ENCODE measurements at places on chromosomes 13 and 19. TPM values are rescaled to one million over a fixed set of nuclear protein-coding genes. Genes with fewer than 3 reads are reported as not detected.

The BRME1 gene
- 3.5 TPM for polyA plus RNA-seq

The CCDC169 gene
- polyA plus RNA-seq, result not detected

The ZNF91 gene
- polyA plus RNA-seq, result 48.1 TPM

The SLITRK6 gene
- not detected for polyA plus RNA-seq

The CSNK1G2 gene
- 58.2 TPM for polyA plus RNA-seq

The KCTD12 gene
- 0.07 TPM for polyA plus RNA-seq

The ERICH4 gene
- not detected for polyA plus RNA-seq

The DNASE2 gene
- 61.6 TPM for polyA plus RNA-seq

The TNFSF11 gene
- 0.29 TPM for polyA plus RNA-seq

The PSG6 gene
- polyA plus RNA-seq, result not detected

The SWSAP1 gene
- polyA plus RNA-seq, result 7.0 TPM

The ONECUT3 gene
- not detected for polyA plus RNA-seq

The FBXO46 gene
- polyA plus RNA-seq, result 21.1 TPM

The GPR12 gene
- polyA plus RNA-seq, result not detected

The CD209 gene
- not detected for polyA plus RNA-seq

The KLK12 gene
- not detected for polyA plus RNA-seq

The PLIN4 gene
- polyA plus RNA-seq, result 0.15 TPM

The ALDH16A1 gene
- polyA plus RNA-seq, result 32.5 TPM

The VAV1 gene
- 28.4 TPM for polyA plus RNA-seq

The CYP2F1 gene
- polyA plus RNA-seq, result not detected

The ZNF285 gene
- polyA plus RNA-seq, result 1.4 TPM

The CYP4F2 gene
- not detected for polyA plus RNA-seq

The ALOX5AP gene
- 335 TPM for polyA plus RNA-seq

The MICOS13 gene
- 117 TPM for polyA plus RNA-seq

The ENOX1 gene
- polyA plus RNA-seq, result not detected

The CGB7 gene
- not detected for polyA plus RNA-seq

The SIGLEC5 gene
- polyA plus RNA-seq, result not detected

The VSTM1 gene
- polyA plus RNA-seq, result not detected

The KIRREL2 gene
- not detected for polyA plus RNA-seq

The ZNF440 gene
- 3.2 TPM for polyA plus RNA-seq

The NXNL1 gene
- not detected for polyA plus RNA-seq

The TSKS gene
- not detected for polyA plus RNA-seq

The OR10H1 gene
- polyA plus RNA-seq, result not detected

The ZNF135 gene
- polyA plus RNA-seq, result 1.4 TPM

The ZNF844 gene
- 3.6 TPM for polyA plus RNA-seq

The DOCK6 gene
- 0.71 TPM for polyA plus RNA-seq

The PDE4A gene
- 7.5 TPM for polyA plus RNA-seq

The SAE1 gene
- polyA plus RNA-seq, result 107 TPM

The RDH8 gene
- polyA plus RNA-seq, result not detected

The ZNF878 gene
- polyA plus RNA-seq, result 0.12 TPM

The LAIR2 gene
- 31.6 TPM for polyA plus RNA-seq

The C13orf42 gene
- not detected for polyA plus RNA-seq

The ZNF90 gene
- polyA plus RNA-seq, result 1.8 TPM

The IL4I1 gene
- 13.1 TPM for polyA plus RNA-seq

The CCL25 gene
- polyA plus RNA-seq, result not detected

The PNMA8B gene
- not detected for polyA plus RNA-seq

The FFAR1 gene
- not detected for polyA plus RNA-seq

The MEGF8 gene
- 0.41 TPM for polyA plus RNA-seq

The PAF1 gene
- polyA plus RNA-seq, result 50.2 TPM

The GRIK5 gene
- not detected for polyA plus RNA-seq

Measured in CD8-positive, alpha-beta memory T cell (primary cell).